ENCODE measurements at places on chromosomes 3 and 15.
A peak's percentile ranks its signal among the peaks of the same experiment; 100 is the strongest.

DNA sequence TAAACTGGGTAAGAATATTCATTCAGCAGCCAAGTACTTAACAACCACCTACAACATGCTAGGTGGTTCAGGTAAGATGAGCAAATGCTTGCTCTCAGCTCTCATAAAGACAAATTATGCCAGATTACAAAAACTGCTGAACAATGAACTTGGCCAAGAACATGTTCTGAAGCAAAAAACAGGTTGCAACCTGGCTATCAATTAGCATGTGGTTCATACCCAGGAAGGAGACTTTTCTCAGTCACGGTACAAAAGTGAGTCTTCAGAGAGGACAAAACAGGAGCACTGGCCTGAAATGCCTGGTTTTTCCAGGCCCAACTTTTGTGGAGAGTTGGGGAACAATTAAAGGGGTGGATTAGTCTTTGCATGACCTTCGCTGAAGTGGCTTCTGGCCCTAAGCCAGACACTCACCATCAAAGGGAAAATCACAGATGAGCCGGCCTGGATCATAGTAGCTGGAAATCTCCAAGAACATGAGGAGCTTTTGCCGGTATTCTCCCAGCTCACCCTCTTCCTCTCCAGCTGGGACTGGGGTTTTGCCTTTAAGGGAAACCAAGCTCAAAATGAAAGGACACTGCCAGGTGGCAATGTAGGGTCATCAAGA is 7.6 kb upstream of the PLA2G4F start:
- no peak for DNase-seq

- DNase-seq, result no peak
Observed at GRCh38 chr3:100698736-100699135, 10.6 kb upstream of the TFG start.

DNA sequence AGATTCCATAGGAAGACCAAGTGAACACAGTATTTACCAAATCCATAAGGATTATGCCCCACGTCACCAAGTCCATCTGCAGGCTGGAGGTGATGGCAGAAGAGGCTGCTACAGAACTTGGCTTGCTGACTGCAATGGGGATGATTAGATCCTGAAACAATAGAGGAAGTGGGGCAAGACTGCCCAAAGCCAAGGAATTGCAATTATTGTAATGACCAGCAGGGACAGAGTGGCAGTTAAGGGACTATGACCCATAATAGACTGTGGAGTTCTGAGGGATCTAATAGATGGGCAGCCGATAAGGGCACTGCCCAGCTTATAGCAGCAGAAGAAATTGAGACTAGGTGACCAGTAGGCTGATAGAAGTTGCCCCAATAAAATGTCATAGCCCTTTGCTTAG is 108.4 kb downstream of the MINAR1 start:
- DNase-seq, result no peak

DNA sequence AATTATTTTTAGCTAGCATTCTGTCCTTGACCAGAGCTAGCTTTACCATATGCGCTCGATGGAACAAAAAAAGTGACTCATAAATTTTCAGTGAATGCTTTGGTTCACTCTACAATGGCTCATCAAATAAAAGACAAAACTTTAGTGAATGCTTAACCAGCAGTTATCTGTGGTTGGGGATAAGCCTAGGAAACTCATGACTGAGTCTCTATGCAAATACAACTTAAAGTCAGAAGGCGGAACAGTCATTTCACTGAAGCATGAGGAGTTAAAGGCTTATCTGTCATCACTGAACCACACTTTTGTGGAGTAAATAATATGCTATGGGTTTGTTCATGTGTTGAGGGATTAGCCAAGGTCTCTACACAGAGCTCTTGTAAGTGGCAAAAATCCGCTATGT is 308.4 kb downstream of the SQOR start:
- no peak for DNase-seq

DNA sequence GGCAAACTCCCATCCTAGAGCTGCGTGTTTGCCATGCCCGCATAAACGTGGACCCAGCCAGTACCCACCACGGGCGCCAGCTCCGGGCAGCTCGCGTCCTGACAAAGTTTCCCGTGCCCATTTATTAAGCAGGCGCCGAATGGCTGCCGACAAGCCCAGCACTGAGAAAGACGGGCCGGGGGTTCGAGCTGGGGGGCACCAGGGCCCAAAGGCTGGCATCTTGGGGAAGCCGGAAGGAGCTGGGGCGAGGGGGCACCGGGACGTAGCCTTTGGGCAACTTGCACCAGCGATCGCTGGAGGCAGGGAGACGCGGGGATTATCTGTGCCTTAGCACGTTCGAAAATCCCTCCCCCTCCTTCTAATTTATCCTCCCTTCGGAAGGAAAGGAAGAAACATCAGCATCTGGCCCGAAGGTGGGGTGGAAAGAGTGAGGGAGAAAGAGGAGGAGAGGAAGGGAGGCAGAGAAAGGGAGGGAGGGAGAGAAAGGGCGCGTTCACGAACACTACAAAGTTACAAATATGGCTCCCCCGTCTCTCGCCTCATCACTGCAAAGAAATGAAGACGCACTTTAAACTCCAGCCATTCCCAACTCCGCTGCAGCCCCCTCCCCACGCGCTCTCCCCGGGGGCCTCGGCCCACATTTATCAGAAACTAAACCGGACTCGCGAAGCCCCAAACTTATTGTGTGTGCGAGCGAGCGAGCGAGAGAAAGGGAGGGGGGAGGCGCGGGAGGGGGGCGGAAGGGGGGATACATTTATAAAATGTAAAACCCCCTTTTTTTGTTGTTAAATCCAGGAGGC is 1.0 kb downstream of the ANP32A start:
- peak; percentile 53 for DNase-seq

DNA sequence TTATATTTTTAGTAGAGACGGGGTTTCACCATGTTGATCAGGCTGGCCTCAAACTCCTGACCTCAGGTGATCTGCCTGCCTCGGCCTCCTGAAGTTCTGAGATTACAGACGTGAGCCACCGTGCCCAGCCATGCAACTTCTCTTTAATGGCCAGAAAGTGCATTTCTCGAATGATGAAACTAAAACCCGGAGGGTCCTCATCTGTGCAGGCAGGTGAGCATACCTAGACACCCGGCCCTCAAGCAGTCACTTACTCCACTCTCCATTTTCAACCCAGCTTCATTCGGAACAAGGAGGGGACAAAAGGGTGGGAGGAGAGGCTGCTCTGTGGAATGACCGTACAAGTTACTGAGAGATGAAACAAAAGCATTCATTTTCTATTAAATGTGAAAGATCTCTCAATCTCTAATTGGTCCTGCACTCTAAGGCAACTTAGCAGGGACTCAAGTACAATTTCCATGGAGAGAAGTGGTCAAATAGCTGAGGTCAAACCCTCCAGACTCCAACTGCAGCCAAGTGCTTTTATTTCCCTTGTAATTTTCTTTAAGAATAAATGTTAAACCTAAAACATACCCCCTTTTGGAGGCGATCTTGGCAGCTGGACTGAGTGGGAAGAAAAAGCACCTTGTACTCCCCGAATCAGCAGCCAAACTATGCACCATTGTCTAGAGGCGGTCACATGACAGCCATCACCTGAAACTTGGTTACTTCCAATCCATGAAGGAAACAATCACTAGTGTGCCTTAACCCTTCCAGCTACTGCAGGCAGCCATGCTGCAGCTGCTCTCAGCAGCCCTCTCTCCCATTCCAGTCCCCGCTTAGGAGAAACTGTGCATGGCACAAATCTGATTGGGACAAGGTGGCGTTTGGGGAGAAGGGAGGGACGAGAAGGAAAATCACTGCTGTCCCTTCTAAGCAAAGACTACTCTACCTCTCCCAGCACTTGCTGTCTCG is 62.2 kb downstream of the VGLL4 start:
- DNase-seq, result no peak

DNA sequence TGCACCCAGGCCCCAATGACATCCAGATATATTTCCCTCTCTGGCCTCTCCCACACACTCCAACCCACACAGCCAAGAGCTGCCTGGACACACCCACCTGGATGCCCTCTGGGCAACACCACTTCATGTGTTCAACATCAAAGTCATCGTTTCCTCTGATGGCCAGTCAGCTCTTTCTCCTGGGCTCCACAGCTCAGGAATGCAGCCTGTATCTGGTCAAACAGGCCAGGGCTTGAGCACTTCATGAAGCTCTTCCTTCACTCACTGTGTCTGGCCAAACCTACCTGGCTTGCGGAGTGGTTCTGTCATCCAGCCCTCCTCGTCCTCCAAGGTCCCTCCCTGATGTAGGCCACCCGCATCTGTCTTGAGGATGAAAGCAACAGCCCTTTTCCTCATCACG is 35.8 kb upstream of the SLC6A11 start:
- no peak for DNase-seq
